Thymus (tissue), 14 donors: ENCODE measurements at places on chromosomes 4 and X. TPM values are rescaled to one million over a fixed set of nuclear protein-coding genes. Genes with fewer than 3 reads are reported as not detected.

The MAML3 gene
- total RNA-seq = 4.3 TPM

DNA sequence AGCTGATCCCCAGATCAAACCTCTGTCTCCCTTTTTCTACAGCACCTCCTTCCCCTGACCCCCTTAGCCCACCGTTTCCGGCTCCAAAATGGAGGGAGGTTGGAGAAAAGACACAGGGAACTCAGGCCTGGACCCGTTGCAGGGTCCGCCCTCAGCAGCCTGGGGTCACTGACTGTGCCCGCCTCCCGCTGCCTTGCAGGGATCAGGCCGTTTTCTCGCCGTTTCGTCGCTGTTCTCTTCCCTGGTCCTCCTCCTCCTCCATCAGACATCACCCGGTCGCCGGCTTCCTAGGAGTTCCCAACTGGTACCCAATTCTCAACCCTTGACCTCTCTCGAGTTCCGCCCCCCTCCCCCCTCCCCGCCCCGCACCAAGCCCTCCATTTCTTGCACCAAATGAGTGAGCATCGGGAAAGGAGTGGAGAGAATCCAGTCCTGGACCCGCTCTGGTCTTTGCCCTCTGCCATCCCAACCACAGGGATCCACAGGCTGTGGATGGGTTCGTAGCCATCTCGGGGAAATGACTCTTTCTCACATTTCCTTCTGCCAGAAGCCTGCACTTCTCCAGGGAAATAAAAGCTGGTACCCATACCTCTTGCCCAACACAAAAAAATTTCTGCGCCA, 493 bp downstream of the TCEAL5 start:
- H3K4me1 ChIP-seq = no peaks in the 10 kb centered on the region
- no peaks in the 10 kb centered on the region for H3K36me3 ChIP-seq
- H3K4me3 ChIP-seq = no peak overlapping the region
- H3K27me3 ChIP-seq = no peaks in the 10 kb centered on the region

GRCh38 chrX:79130857-79131256, 13.6 kb upstream of the GPR174 start:
- no peaks in the 10 kb centered on the region for H3K36me3 ChIP-seq
- H3K27me3 ChIP-seq = no peaks in the 10 kb centered on the region
- H3K4me3 ChIP-seq = no peak overlapping the region
- DNase-seq = no peak

The SCRG1 gene
- 0.05 TPM for total RNA-seq

The STAP1 gene
- 17.3 TPM for total RNA-seq

DNA sequence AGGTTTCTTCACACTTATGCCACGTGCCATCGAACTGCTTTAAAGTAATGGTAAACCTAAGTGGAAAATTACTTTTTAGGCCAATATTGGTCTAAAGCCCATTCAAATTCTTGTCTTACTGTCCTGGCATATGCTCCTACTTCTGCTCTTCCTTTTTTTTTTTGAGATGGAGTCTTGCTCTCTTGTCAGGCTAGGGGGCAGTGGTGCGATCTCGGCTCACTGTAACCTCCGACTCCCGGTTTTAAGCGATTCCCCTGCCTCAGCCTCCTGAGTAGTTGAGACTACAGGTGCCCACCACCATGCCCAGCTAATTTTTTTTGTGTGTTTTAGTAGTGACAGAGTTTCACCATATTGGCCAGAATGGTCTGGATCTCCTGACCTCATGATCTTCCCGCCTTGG, 129.0 kb upstream of the TECRL start:
- H3K27me3 ChIP-seq = no peaks in the 10 kb centered on the region
- no peak for DNase-seq
- H3K27ac ChIP-seq = no peak overlapping the region
- H3K4me1 ChIP-seq = no peaks in the 10 kb centered on the region
- no peak overlapping the region for H3K4me3 ChIP-seq
- H3K36me3 ChIP-seq = no peaks in the 10 kb centered on the region

DNA sequence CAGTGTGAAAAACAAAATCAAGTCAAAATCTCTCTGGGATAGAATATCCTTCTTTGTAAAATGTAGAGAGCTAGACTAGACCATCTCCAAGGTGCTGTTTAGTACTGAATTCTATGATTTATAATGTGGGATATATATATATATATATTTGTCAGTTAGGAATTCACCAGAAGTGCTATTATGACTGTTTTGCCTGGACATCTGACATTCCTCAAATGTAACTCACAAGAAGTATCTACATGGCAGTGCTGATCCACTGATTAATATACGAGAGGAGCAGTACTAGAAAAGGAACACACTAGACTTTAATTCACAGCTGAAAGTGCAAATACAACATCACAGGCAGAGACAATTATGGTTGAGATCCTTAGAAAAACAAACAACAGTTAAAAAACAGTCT, 208.9 kb downstream of the GBA3 start:
- H3K27me3 ChIP-seq = no peaks in the 10 kb centered on the region
- no peaks in the 10 kb centered on the region for H3K36me3 ChIP-seq
- DNase-seq = no peak
- H3K4me3 ChIP-seq = no peak overlapping the region
- no peaks in the 10 kb centered on the region for H3K4me1 ChIP-seq
- no peak overlapping the region for H3K27ac ChIP-seq

DNA sequence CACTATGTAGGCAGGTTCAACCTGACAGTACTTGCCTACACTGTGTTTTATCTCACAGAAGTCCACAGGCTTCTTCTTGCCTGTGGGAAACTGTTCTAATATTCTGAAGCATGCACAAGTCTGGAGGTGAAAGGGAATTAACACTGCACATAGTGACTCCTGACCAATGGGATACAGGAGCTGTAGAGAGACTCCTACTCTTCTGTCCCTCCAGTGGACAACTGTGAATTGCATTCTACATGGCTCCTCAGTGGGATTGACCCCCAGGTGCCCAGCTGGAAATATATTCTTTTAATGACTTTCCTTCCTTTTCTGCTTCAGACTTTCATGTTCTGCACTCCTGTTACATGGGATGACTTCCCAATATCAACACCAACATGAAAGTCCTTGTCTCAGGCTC, 8.2 kb upstream of the YIPF6 start:
- no peak for DNase-seq
- H3K4me3 ChIP-seq = no peak overlapping the region
- no peaks in the 10 kb centered on the region for H3K27me3 ChIP-seq
- H3K36me3 ChIP-seq = no peaks in the 10 kb centered on the region
- H3K27ac ChIP-seq = no peak overlapping the region
